NCI-H524 (cell line): ENCODE measurements at places on chromosomes 4 and X.

DNA sequence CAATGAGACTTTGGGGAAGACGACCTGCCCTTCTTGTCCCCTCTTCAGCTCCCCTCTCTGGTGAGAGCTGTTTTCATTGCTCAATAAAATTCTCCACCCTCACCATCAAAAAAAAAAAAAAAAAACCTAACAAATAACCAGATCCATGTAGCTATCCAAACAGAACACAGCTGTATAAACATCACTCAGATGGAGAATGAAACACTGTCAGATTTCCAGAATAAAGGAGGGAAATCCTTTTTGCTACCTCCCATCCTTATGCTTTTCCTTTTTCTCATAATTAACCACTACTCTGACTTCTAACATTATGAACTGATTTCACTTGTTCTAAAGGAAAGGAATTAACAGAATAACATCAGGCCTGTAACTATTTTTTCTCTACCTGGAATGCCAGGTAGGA lies 155.6 kb downstream of the PPP4R3C start:
- DNase-seq, result no peak

DNA sequence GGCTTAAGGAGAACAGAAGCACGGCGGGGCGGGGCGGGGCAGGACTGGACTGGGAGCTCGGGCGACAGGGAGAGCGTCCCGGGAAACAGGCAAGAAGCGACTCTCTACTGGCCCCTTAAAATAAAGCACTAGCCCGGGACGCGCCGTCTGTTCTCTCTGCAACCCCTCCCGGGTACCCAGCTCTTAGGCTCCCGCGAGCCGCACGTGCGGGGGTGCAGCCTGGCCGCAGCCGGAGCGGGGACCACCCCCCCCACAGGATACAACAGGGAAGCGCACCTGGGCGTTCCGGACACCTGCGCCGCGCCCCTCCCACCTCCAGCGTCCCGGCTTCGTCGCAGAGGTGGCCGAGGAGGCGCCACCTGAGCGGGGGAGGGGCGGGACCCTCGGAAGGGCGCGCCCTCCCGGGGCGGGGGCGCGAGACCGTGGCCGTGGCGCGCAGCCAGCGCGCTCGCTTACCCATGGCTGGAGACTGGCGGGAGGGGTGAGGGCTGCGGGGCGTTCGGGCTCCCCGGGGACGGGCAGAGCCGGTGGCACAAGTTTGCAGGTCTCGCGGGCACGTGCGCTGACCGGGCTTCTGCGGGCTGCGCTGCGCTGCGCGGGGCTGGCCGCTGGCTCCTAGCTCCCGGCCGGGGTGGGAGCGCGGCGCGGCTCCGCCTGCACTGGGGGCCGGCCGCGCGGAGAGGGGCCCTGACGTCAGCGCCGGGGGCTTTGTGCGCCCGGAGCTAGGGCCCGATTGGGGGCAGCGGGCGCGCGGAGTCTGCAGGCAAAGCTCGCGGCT lies 91.5 kb downstream of the GEMIN8 start:
- peak; percentile 42 for DNase-seq

GRCh38 chr4:119317990-119318389 lies 3.9 kb downstream of the FABP2 start:
- DNase-seq, result no peak

DNA sequence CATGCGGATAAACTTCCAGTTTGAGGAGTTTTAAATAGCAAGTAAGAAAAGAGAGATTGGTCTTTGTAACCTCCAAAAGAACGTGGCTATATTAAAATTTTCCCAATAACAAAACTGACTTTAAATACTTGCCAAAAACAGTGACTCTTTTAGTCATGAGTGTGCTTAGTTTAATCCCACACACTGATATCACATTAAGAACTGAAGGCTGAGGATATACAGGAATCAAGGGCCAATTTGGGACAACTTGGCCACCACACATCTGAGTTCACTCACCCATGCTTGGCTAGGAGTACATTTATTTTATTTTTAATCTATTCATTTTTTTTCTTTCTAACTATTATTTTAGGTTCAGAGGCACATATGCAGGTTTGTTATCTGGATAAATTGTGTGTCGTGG lies 110.2 kb downstream of the APBB2 start:
- DNase-seq, result no peak

- DNase-seq, result no peak
Measured at GRCh38 chr4:1799387-1800375, 6.6 kb downstream of the FGFR3 start.

- DNase-seq, result no peak
Measured at GRCh38 chr4:54165438-54165837, 63.7 kb upstream of the PDGFRA start.

- no peak for DNase-seq
Measured at GRCh38 chr4:132513491-132513890, 635.6 kb upstream of the PCDH10 start.

DNA sequence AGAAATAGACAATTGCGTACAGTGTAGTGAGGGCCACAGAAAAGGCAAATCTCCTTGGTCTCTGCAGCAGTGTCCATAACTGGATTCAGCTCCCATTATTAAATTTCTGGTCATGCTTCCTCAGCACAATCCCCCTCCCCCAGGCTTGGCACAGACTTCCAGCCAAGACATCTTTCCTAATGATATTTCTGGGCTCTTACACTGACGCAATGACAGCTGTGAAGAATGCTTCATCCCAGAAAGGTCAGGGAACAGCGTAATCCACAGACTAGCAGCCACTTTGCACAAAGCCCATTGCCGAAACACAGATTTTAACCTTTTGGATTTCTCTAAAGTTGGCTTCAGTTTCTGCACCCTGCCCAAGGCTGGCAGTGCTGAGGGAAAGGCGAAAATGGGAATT lies 597.6 kb upstream of the CPEB2 start:
- DNase-seq, result no peak

- DNase-seq, result no peak
Measured at GRCh38 chr4:53193111-53193510, 172.8 kb downstream of the SCFD2 start.

DNA sequence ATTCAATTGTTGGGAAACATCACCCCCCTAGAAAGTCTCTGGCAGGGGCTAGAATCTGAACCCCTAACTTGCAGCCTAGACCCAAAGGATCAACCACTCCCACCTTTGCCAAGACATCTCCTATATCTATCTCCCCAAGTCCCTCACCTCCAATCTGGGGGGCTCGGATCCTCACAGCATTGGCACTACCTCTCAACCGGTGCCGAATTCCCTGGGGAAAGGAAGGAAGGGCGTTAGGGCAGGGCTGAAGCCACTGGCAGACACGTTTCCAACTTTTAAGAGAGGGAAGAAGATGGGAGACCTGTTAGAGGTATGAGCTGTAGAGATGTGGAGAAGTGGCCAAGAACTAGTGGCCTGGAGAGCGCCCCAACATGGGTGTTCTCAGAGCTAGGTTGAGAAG lies 2.7 kb downstream of the TIMM17B start:
- no peak for DNase-seq

DNA sequence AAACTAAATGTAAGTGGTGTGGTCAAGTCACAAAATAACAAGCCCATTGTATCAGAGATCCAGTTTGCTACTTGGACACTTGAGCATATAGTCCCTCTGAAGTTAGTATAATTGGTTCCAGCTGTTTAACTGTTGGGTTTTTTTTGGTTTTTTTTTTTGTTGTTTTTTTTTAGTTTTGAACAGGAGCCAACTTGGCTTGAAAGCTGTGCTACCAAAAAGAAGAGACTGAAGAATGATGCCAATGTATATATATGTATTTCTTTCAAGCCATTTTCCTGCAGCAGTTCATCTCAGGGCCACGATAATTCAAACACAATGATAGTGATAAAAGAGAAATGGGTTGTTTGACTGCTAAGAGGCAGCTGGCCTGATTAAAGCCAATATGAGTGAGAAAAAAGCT lies 138.3 kb downstream of the PCDH18 start:
- DNase-seq, result no peak

GRCh38 chr4:17475481-17475880 lies 36.4 kb downstream of the QDPR start:
- no peak for DNase-seq

- DNase-seq, result no peak
Measured at GRCh38 chrX:9164086-9164485, 130.2 kb upstream of the FAM9B start.

DNA sequence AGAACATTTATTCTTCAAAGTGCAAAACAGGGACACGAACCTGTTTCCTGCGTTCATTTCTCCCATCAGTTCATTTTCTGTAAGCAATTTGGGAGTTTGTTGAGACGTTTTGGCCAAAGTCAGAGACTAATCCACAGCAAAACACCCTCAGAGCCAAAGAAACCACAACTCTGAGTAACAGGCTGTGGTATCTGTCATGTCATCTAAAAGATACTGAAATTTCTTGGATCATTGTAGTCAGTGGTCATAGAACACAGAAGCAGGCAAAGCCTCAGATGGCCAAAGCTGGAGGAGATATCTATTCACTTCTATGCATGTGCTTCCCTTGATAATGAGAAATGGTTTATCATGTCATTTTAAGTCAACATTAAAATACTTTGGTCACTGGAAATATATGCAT lies 485.6 kb upstream of the GALNT7 start:
- no peak for DNase-seq

DNA sequence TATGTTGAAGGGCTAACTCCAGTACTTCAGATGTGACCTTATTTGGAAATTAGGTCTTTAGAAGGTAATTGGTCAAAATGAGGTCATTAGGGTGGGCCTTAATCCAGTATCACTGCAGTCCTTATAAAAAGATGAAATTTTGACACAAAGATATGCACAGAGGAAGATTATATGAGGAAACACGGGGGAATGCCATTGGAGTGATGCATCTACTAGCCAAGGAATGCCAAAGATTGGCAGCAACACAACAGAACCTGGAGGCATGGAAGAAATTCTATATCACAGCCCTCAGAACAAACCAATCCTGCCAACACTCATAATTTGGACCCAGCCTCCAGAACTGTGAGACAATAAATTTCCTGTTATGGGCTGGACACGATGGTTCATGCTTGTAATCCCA lies 17.6 kb downstream of the TRIM61 start:
- no peak for DNase-seq

GRCh38 chr4:56424697-56425514 lies 10.5 kb downstream of the PPAT start:
- DNase-seq, result no peak

GRCh38 chr4:184424279-184424678 lies 50.1 kb downstream of the IRF2 start:
- peak; percentile 16 for DNase-seq

GRCh38 chr4:155572106-155572703 lies 94.4 kb upstream of the GUCY1A1 start:
- DNase-seq, result no peak

- DNase-seq, result no peak
Measured at GRCh38 chr4:184300816-184301215, 83.1 kb upstream of the ENPP6 start.

- no peak for DNase-seq
Measured at GRCh38 chr4:104795264-104795939, 300.7 kb upstream of the CXXC4 start.

- no peak for DNase-seq
Measured at GRCh38 chr4:6647169-6647568, 6.7 kb downstream of the MRFAP1 start.

- no peak for DNase-seq
Measured at GRCh38 chrX:39162322-39162735, 361.1 kb downstream of the MID1IP1 start.

- no peak for DNase-seq
Measured at GRCh38 chr4:76923619-76924357, 25.8 kb upstream of the SEPTIN11 start.

GRCh38 chr4:70062000-70062399 lies 11.8 kb downstream of the HTN1 start:
- DNase-seq, result no peak

DNA sequence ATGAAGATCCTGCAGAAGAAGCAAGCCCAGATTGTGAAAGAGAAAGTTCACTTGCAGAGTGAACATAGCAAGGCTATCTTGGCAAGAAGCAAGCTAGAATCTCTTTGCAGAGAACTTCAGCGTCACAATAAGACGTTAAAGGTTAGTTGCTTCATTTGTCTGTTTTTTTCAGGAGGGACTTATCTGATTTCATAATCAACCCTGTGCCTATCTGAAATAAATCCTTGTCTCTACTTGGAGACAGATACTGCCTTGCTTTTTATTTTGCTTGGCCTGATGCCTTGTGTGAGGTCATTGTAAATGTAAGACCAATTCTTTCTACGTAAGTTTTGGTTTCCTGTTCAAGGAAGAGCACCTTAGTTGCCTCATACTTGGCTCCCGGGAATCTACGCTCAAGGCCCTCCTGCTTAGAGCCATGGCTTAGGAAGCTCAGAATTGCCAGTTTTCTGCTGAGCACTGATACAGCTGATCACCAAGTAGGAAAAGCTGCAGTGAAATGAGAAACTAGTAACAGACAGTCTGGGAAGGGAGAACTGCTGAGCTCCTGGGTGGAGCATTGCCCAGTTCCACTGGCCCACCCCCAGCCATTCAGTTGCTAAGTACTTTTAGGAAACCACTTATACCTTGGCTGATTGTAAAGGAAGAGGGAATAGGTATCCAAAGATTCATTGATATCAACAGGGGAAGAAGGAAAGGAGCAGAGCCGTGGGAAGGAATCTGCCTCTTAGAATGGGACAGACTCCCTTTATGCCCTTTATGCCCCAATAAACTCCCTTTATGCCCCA lies 41.8 kb downstream of the RBBP7 start:
- no peak for DNase-seq

- no peak for DNase-seq
Measured at GRCh38 chr4:185246453-185246852, 37.1 kb downstream of the SNX25 start.

- DNase-seq, result no peak
Measured at GRCh38 chr4:147928400-147928799, 196.5 kb downstream of the ARHGAP10 start.

- no peak for DNase-seq
Measured at GRCh38 chr4:106444557-106444956, 76.0 kb upstream of the GIMD1 start.

- no peak for DNase-seq
Measured at GRCh38 chrX:31500921-31501320, 429.1 kb upstream of the FTHL17 start.

DNA sequence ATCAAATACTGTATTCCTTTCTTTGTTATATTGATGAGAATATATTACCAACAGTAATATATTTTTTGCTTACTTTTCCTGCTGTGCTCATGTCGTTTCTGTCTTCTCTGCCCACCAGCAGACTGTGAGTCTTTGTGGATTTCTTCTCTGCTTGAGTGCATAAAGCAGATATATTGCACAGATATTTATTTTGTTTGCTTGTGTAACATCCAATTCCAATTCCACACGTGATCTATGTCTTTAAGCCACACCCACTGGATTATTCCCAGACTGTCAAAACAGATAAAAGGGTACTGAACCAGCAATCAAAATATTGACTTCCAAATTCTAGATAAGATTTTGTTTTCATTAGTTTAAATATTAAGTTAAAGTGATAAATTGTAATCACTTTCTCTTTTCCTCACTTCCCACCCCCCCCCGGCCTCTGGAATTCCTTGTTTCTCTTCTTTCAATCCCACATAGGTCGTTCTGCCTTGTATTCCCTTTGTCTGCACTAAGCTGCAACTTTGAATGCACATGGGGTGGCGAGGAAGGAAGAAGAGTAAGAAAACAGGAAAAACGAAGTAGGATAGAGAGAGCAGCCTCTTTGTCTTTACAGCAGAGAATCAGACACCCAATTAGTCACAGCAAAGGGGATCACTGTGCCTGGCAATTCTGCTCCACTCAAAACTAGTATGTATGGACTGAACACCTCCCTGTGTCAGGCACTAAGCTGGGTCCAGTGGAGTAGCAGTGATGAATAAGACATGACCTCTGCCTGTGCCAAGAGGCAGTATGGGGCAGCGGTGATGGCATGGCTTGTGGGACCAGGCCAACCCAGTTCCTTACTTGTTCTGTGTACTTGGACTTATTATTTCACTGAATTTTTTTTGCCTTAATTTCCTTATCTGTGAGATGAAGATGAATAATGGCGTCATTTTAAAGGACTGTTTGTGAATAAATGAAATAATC lies at the start of gene ADH1B:
TSS of gene ADH1B (minus strand) at position 161 of the 951 bp plus-strand sequence. CDS start at position 91, 70 bp downstream.
- DNase-seq, result no peak
